ENCODE measurements at places on chromosomes 7 and 10. TPM values are rescaled to one million over a fixed set of nuclear protein-coding genes. Genes with fewer than 3 reads are reported as not detected.

DNA sequence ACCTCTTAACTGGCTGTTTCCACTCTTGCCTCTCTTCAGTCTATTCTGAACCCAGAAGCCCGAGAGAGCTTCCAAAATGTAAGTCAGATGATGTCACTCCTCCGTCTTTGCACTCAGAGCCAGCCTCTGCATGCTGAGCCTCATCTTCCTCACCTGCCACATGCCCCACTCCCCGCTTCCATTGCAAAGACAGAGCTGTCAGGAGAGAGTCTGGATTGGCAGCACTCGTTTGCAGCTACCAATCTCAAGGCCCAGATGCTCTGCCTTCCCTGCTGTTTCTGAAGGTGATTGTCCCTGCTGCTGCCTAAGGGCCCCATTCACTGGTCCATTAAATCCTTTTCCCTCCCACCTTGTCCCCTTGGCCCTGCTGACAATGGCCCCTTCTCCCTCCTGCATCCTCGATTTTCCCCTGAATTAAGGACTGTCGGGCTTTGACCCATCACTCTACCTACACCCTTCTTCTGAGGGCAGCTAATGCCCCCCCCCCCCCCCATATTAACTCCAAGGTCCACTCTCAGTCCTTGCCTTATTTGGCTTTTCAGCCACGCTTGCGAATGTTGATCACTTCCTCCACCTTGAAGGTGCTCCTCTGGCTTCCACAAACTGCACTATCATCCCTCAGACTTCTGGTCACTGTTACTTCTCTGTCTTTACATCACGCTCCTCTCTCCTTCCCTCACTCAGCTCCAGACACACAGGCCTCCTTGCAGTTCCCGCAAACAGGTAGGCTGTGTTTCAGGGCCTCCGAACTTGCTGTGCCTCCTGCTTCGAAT is 98.5 kb downstream of the CHN2 start:
- H3K27ac ChIP-seq, result no peak overlapping the region
- H3K27me3 ChIP-seq, result no peaks in the 10 kb centered on the region
- H3K4me3 ChIP-seq, result no peak overlapping the region
- no peak for DNase-seq
- H3K36me3 ChIP-seq, result peaks cover 11% of the 10 kb centered on the region
- H3K4me1 ChIP-seq, result peaks cover 9% of the 10 kb centered on the region

GRCh38 chr10:17212802-17213221 is 11.3 kb upstream of the TRDMT1 start:
- no peak overlapping the region for H3K27ac ChIP-seq
- peaks cover 17% of the 10 kb centered on the region for H3K4me1 ChIP-seq
- no peaks in the 10 kb centered on the region for H3K27me3 ChIP-seq
- no peak for DNase-seq

GRCh38 chr10:127576740-127577161 is 27.6 kb downstream of the NPS start:
- H3K27ac ChIP-seq, result peak overlapping the region; percentile 18
- peaks cover 4% of the 10 kb centered on the region for H3K27me3 ChIP-seq
- no peaks in the 10 kb centered on the region for H3K36me3 ChIP-seq
- no peak overlapping the region for H3K4me3 ChIP-seq

DNA sequence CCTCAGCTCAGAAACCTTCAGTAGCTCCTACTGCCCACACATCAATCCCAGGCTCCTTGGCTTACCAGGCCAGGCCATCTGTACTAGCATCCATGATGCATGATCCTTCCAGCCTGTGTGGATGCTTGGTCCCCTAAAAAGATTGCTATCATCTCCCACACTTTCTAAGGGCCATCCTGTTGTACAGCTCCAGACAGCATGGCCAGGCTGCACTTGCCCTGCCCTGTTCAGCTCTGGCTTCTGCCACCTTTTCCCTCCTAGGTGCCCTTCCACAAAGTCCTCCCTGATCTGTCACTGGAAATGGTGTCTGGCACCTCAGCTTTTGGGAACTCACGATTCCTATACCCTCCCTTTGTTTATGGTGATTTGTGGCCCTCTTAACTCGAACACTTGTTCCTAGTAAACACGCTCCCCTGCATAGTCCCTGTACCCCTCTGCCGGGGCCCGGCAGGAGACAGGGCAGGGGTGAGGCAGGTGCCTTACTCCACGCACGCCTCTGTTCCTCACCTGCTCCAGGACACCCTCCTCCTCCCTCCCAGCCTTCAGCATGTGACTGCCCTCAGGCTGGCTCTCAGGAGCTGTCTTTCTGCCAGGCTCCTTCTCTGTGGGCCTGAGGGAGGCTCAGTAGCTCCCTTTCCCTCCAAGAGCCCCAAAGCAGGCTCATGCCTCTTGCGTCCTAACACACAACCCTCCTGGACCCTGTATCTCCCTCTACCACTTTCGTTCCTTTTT is 71.8 kb downstream of the CDH23 start:
- H3K27ac ChIP-seq, result peak overlapping the region; percentile 51
- DNase-seq, result no peak
- H3K4me1 ChIP-seq, result peaks cover 54% of the 10 kb centered on the region
- no peaks in the 10 kb centered on the region for H3K36me3 ChIP-seq

DNA sequence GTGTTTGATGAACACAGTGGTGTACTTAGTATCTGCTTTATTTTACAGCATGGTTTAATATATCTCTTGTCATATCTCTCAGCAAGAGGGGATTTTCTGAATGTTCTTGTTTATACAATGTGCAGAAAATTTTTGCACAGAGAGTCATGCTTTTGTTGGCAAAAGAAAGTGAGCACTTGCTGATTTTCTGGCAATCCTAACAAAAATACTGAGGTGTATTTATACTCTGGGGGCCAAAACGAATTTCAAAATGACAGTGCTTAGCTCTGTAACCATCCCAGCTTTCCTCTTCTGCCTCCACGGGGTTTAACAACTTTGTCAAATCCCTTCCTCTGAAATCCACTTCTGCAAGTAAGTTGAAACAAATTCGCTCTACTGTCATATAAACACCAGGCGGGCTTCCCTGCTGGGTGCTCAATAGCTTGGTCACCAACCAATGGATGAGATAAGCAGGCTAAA is 169.2 kb downstream of the NOC3L start:
- H3K4me1 ChIP-seq, result peaks cover 11% of the 10 kb centered on the region
- peak overlapping the region; percentile 39 for H3K27ac ChIP-seq
- no peaks in the 10 kb centered on the region for H3K36me3 ChIP-seq
- no peak overlapping the region for H3K4me3 ChIP-seq

DNA sequence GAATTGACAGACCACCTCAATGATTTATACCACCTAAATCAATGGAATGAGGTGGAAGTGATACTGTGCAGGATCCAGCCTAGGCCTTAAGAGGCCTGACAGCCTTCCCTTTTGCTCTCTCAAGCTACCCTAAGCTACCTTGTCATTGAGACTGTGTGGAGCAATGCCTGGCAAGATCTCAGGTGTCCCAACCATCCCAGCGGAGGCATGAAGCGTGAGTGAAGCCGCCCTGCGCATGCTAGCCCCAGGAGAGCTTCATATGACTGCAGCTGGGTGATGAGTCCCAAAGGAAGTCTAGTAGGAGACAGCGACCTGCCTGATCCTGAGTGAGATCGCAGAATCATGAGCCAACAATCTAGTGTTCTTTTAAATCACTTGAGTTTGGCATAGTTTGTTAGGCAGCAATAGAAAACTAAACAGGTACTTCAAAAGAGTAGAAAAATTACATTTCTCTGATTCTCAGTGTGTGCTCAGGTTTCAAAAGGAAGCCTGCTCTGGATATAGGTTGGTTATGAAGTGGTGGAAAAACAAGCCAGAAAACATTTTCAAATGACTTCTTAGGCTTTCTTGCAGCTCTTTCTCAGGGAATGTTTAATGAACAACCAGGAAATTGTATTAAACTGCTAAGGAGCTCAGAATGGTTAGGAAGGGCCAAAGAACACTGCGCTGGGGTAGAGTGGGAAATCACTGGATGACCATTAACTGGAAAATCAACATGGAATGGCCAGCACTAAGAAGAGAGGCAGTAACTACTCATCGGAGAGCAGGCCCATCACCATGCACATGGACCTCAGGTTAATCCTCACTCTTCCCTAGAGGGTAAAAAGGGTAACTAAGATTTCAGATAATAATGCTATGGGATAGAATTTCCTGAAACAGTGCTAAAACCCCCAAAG is 535.2 kb downstream of the PHTF2 start:
- no peak overlapping the region for H3K27ac ChIP-seq
- no peak for DNase-seq
- peaks cover 3% of the 10 kb centered on the region for H3K4me1 ChIP-seq
- no peak overlapping the region for H3K4me3 ChIP-seq
- no peaks in the 10 kb centered on the region for H3K36me3 ChIP-seq
- no peaks in the 10 kb centered on the region for H3K27me3 ChIP-seq

GRCh38 chr7:30674420-30674819 is 7.8 kb downstream of the CRHR2 start:
- H3K27ac ChIP-seq, result no peak overlapping the region
- H3K4me1 ChIP-seq, result no peaks in the 10 kb centered on the region
- peaks cover 53% of the 10 kb centered on the region for H3K27me3 ChIP-seq
- DNase-seq, result no peak

DNA sequence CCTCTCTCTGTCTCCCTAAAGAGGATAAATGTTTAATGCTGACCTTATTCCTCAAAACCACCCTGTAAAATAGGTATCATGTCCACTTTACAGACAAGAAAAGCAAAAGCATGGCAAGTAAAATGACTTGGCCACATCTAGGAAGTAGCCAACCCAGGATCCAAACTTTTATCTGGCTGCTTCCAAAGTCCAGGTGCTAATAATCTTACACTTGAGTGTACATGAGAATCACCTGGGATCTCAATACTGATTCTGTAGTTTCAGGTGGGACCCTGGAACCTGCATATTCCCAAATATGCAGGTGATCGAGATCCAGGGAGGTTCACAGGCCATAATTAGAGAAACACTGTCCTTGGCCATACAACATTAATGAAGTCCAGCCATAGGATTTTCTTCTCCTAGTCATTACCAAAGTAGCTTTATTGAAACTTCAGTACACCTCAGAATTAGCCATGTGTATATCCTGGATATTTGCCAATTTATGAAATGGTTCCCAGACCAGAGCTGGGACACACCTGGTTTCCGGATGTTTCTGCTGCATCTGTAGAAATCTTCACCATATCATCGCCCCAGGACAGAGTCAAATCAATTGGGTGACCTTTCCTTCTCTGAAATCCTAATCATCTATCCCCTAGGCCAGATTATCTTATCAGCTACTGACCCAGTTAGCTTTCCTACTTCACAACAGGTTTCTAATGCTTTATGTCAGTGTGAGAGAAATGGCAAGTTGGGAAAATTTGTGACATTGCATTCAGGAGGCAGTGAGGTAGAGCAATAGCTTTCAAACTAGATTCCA is 119.1 kb upstream of the KMT2E start:
- H3K27ac ChIP-seq, result no peak overlapping the region
- no peaks in the 10 kb centered on the region for H3K4me1 ChIP-seq
- H3K4me3 ChIP-seq, result no peak overlapping the region
- DNase-seq, result no peak
- H3K27me3 ChIP-seq, result no peaks in the 10 kb centered on the region

DNA sequence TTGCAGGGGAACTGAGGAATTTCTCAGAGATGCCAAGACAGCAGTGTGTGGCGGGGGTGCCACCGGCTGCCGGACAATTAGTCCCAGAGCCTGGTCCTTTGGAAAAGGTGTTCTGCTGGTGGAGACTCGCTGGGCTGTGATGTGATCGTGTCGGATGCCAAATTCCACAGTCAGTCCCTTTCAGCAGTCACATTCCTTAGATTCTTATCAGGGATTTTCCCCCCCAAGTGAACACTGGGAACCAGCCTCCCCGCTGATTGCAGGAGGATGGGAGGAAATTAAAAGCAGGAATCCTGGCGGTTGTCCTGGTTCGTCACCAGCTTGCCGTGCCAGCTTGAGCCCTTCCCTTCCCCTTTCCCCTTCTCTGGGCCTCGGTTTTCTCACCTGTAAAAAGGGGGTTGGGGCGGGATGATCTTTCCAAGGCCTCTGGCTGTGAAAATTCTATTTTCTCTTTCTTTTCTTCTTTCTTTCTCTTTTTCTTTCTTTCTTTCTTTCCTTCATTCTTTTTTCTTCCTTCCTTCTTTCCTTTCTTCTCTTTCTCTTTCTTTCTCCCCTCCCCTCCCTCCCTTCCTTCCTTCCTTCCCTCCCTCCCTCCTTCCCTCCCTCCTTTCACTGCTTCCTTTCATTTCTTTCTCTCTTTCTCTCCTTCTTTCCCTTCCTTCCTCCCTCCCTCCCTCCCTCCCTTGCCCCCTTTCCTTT is 39.6 kb downstream of the COL26A1 start:
- H3K36me3 ChIP-seq, result no peaks in the 10 kb centered on the region
- peaks cover 87% of the 10 kb centered on the region for H3K27me3 ChIP-seq
- no peak for DNase-seq
- H3K4me1 ChIP-seq, result no peaks in the 10 kb centered on the region
- no peak overlapping the region for H3K4me3 ChIP-seq

DNA sequence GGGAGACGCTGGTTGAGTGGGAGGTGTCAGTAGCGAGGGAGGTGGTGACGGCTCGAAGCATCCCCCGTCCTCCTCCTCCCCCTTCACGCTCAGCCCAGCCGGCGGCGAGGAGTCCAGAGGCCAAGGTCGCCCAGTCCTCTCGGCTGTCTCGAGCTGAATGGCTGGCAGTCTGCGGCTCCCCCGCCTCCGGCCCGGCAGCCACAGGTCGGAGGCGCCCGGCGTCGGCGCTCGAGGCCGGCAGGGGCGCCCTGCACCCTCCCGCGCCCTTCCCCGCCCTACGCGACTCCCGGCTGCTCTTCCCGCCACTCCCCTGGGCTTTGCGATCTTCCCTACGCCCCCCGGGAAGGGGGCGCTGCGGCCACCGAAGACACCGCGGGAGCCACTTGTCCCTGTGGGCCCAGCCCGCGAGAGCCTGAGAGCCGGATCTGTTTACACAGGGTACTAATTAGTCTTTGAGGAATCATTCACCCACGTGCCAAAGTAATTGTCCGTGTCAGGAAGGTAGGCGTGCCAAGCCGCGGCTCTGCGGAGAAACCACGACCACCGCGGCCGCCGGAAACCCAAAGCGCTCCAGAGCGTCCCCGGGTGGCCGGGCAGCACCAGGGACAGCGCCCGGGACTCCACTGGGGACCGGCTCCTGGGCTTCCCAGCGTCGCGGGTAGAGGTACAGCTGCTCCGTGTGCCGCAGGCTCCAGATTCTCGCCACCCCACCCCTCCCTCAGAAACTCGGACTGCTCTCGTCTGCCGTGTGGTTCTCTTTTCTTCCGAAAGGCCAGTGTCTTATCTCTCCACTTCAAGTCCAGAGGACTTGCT is at the start of gene NXPH1:
Gene NXPH1, plus strand, starts transcription at position 133 of the 813 bp plus-strand sequence.
- peak within 1 kb of the TSS; percentile 10 for H3K4me3 ChIP-seq
- H3K27ac ChIP-seq, result no peak within 1 kb of the TSS
- peaks cover 17% of the 10 kb centered on the region for H3K4me1 ChIP-seq
- no peaks in the 10 kb centered on the region for H3K36me3 ChIP-seq
- DNase-seq, result no peak

DNA sequence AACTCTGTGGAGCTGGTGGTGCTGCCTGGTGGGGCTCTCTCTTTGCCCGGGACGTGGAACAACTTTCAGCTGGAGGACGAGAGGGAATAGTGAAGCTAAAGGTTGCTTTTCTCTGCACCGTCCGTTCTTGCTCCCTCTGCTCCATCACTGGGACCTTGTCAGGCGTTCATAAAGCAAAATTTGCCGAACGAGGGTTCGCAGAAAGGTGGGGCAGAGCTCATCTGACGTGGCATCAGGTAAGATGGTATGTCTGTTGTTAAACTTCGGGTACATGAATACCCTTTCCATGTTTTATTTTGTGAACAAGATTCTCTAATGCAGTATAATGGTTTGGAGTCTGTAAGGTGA is 416 bp downstream of the BBS9 start:
- H3K4me3 ChIP-seq, result peak overlapping the region; percentile 80
- H3K36me3 ChIP-seq, result no peaks in the 10 kb centered on the region
- H3K27ac ChIP-seq, result peak overlapping the region; percentile 86
- no peaks in the 10 kb centered on the region for H3K27me3 ChIP-seq

GRCh38 chr10:15858861-15859281 is 1.4 kb downstream of the MINDY3 start:
- peaks cover 5% of the 10 kb centered on the region for H3K27me3 ChIP-seq
- peaks cover 48% of the 10 kb centered on the region for H3K4me1 ChIP-seq
- peak overlapping the region; percentile 93 for H3K4me3 ChIP-seq
- H3K27ac ChIP-seq, result no peak overlapping the region

DRGX gene
- not detected for total RNA-seq

FOXI2 gene
- 0.08 TPM for total RNA-seq

MYL10 gene
- not detected for total RNA-seq

CTAGE6 gene
- not detected for total RNA-seq

OR13A1 gene
- total RNA-seq, result not detected

Data from left ventricle myocardium inferior (tissue), 1 donor.